ENCODE measurements at places on chromosomes 1 and 21.

DNA sequence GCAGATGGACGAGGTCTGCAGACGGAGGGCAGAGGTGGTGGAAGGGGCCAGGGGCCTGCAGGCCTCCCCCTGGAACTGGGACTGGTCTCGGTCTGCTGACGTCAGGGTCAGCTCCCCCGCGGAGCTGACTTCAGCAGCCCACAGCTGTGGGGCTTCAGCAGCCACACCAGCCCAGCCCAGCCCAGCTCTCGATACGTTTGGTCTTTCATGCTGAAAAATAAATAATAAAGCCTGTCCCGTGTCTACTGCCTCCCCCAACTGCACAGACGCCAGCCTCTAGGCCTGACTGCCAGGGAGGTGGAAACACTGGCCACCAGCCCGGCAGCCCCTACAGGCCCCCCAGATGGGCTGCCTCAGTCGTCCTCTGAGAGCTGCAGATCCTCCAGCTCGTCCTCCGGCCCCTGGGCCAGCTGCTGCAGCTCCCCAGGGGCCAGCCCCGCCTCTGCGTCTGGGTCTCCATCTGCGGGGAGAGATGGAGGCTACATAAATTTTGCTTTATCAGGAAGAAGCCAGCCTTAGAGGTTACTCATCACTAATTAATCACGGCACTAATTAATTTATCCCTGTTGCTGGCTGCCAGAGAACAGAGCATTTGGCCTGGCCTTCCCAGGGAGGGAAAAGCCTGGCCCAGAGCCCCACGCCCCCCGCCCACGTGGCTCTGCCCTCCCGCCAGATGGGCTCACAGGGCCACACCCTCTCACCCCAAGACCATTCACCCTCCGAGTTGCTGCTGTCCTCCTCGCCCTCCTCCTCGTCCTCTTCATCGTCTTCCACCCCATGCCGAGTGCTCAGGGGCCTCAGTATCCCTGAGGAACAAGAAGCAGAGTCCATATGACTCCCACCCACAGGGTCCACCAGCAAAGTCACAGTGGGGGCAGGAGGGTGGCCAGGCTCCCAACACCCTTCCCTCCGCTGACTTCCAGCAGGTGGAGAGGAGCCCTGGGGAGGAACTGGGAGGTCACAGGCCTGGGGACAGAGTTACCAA, 14.4 kb downstream of the NOC2L start:
- no peak for DNase-seq

DNA sequence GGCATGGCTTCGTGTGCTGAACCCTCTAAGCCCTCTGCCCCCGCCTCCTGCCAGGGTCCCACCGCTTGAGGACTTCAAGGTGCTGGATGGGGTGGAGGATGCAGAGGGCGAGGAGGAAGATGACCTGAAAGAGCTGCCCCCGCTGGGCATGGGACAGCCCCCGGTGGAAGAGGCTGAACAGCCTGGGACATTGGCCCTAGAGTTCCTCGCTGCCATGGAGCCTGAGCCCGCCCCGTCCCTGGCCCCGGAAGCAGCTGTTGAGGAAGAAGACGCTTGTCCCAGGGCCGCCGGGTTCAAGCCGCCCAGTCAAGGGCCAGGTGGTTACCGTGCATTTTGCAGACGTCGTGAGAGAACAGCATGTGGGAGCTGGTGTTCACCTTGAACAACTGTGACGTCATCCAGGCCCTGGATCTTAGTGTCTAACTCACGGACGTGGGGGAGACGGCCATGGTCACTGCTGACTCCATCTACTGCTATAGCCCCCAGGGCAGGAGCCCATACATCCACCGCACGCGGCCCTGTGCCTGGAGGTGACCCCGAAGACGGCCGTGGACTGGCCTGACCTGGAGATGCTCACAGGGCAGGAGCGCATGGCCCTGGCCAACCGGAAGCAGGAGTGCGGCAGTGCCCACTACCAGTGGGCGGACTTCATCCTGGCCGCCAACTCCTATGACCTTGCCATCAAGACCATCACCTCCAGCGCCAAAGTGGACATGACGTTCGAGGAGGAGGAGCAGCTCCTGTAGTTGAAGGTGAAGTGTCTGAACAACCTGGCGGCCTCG, 90.1 kb downstream of the PPP1R12B start:
- DNase-seq: no peak

- no peak for DNase-seq
Measured at GRCh38 chr1:29478151-29478791, 241.9 kb downstream of the PTPRU start.

- DNase-seq: no peak
Measured at GRCh38 chr1:67659229-67659628, 25.8 kb upstream of the GADD45A start.

GRCh38 chr1:77382366-77382765, 100.5 kb downstream of the AK5 start:
- no peak for DNase-seq

GRCh38 chr1:21097729-21098128, 79.0 kb downstream of the EIF4G3 start:
- no peak for DNase-seq

DNA sequence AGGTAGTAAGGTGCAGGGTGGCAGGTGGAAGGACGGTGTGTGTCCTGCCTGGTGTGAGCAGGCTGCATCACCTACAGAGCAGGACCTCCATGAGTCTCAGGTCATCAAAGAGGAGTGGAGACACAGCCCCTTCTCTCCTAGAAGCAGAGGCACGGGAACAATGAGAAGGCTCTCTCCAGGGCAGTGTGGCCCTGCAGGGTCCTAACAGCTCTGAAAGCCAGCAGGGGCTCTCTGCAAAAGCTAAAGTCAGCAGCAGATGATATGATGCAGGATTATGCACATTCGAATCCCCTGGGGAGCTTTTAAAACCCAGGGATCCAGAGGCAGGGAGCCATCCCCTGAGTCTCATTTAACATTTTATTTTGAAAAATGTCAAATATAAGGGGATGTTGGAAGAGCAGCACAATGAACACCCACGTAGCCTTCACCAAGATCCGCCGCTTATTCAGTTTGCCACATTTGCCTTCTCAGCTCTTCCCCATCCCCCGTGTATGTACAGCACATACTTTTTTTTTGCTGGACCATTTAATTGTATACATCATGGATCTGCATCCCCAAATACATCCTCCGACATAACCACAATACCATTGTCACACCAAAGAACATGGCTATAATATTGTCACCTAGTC, 88.1 kb downstream of the CNIH3 start:
- no peak for DNase-seq

- no peak for DNase-seq
Measured at GRCh38 chr21:45868488-45868887, 113.1 kb upstream of the COL6A1 start.

DNA sequence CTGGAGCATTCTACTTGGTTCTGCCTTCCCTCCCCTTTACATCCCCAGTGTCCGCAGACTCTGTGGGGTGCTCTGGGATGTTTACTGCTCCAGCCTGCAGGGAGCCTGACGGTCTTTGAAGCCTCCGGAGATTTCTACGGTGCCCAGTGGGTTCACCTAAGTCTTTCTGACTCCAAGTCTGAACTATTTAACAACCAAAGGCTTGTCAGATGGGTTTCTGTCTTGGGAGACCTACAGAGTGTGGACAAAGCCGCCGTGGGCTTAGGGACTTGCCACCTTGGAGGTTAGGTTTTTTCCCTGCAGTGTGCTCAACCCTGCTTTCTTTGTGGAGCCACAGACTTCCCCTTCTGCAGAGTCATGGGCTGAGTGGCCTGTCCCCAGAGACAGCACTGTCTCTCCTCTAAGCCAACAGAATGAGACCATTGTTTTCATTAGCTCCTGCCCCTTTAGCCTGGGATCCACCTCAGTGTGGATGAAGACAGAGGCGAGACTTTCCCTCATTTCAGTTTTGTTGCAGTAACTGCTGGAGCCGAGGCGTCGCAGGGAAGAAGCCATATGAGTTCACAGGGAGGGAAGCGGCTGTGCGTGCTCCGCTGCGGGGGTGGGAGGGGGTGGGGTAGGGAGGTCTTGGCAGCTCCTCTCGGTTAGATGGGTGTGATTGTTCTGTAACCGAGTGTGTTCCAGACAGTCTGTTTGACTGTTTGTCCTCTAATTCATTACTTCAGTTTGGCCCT, 120.7 kb downstream of the CNIH3 start:
- no peak for DNase-seq

GRCh38 chr1:35958558-35958957, 27.7 kb downstream of the AGO3 start:
- DNase-seq: no peak

DNA sequence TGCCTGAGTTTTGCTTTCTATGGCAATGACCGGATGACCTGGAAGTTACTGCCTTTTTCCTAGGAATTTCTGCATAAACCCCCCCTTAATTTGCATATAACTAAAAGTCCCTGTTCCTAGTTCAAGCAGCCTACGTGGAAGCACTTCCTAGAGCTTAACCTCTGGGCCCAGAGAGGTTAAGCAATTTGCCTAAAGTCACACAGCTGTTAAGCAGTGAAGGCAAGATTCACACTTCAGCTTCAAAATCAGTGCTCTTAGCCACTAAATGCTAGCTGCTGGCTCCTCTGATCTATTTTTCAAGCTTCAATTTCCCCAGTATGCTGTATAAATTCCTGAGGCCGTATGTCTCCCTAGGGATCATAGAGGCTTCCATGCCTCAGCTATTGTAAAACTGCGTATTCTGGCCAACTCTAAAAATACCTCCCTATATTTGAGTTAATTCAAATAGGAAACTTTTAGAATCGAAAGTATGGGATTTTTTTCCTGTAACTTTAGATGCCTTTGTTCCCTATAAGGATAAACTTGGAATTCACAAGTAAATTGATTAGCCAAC, 53.1 kb upstream of the CD5L start:
- DNase-seq: no peak

DNA sequence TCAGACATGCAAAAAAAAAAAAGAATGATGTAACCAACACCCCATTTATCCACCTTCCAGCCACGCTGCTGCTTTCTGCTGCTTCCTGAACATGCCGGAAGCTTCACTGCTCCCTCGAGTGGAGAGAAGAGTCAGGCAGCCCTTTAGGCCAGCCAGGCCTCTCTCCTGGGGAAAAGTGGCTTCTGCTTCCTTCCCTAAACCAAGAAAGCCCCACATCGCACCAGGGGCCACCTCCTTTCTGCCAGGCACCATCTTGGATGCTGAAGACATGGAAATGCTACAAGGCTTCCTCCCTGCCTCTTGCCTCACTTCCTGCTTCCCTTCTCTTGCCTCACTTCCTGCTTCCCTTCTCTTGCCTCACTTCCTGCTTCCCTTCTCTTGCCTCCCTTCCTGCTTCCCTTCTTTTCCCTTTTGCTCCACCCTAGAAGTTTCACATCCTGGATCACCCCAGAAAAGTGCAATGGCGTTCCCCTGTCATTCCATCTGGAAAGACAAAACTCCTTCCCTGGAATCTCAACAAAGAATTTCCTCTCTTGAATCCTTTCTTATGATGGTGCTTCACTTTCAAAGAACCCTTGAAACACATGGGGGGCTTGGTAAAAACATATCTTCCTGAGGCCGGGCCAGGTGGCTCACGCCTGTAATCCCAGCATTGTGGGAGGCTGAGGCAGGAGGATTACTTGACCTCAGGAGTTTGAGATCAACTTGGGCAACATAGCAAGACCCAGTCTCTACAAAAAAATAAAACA, 18.7 kb downstream of the TNFRSF8 start:
- no peak for DNase-seq

DNA sequence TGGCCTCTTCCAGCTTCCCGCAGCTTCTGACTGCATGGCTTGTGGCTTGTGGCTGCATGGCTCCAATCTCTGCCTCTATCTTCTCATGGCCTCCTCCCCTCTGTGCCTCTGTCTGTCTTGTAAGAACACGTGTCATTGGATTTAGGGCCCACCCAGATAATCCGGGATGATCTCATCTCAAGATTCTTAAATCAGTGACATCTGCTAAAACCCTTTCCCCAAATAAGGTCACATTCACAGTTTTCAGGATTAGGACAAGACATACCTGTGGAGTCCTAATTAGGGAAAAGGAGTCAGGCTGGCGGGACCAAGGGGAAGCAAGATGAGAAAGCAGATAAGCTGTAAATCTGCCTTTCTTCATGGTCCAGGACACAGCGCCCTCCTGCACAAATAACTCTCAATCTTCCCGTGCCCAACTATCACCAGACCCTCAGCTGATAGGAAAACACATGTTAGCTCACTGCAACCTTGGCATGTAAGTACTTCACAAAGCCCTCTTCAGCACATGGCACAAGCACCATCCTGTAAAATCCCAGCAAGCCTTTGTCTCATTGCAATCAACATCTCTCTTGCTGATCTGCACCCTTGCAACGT, 82.2 kb downstream of the SPSB1 start:
- DNase-seq: no peak

DNA sequence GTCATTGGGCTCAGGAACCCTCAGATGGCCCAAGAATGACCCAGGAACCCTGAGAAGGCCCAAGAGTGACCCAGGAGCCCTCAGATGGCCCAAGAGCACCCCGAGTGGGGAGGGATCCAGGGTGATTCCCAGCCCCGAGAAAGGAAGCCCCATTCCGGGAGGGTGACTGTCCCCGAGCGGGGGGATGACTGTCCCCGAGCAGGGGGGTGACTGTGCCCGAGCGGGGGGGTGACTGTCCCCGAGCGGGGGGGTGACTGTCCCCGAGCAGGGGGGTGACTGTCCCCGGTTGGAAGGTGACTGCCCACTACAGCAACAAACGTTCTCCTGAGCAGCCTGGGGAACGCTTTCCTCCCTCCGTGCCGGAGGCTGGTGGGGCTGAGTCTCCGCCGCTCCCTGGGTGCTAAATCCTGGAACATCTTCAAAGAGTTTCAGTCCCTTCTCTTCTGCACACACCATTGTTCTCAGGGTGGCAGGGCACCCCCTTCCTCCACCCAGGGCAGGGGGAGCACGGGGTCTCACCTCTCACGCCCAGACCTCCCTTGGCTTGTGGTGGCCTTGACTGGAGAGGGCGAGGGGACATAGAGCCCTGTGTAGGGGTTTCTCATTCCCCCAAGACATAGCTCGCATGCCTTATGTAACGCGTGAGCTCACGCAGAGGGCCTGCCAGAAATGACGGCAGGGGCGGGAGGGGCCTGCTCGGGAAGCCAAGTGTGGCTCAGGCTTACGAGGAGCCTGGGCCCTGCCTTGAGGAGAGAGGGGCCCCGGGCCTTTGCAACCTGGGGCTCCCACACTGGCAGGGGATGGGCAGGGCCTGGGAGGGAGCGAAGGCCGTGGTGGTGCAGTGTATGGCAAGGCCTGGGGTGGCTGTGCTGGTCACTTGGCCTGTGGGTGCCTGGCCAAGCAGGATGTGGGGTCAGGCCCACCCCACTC, 14.3 kb upstream of the SKI start:
- DNase-seq: no peak

DNA sequence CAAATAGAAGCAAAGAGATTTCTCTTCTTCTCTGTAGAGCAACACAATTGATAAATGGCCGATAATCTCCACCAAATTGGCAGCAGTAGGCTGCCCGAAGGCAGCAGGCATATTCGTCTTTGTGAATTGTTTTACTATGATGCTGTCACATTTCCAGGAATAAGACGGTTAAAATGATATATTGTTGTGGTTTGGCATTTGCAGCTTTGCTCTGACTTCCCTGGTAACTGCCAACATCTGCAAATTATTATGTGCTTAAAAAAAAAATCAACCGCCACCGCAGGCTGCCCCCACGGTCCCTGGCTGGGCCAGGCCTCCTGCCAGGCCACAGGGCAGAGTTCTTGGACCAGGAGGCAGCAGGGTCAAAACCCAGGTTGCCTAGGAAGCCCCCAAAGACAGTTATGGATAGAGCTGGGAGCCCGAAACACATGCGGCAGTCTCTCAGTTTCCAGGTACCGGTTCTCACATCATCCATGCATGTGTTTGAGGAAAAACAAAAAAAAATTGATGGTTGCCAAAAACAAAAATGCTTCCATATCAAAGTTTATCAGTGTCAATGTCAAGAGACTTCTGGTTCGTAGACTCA, 179.3 kb downstream of the ETS2 start:
- no peak for DNase-seq
